ENCODE measurements at places on chromosomes 7 and 10.

DNA sequence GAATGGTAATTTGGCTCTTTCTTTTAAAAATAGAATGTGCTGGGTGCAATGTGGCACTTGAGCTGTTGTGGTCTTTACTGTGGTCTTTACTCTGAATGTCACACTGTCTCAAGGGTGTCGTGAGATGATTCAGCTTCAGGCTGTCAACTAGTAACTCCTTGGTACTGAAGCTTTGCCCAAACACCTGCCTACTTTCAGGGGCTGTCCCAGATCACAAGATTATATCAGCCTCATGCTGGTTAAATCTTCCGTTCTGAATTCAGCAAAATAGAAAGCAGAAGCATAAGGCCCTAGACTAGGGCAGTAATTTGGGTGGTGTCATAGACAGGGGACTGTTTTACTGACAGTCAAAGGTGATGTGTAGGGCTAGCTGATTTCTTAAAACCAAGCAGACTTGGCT is 110.9 kb downstream of the BAMBI start:
- DNase-seq, result no peak

DNA sequence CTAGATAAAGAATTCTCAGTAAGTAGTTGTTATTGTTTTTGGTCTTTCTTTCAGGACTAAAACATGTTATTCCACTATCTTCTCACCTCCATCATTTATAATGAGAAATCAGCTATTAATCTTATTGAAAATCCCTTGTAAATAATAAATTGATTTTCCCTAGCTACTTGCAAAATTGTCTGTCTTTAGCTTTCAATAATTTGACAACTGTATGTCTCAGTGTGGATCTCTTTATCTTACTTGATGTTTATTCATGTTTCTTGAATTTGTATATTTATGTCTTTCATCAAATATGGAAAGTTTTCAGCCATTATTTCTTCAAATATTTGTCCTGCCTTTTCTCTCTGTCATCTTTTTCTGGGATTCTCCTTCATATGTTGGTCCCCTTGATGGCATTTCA is 117.1 kb upstream of the ANTXRL start:
- no peak for DNase-seq

GRCh38 chr7:6621195-6622133 is 6.1 kb downstream of the ZNF853 start:
- DNase-seq, result no peak

DNA sequence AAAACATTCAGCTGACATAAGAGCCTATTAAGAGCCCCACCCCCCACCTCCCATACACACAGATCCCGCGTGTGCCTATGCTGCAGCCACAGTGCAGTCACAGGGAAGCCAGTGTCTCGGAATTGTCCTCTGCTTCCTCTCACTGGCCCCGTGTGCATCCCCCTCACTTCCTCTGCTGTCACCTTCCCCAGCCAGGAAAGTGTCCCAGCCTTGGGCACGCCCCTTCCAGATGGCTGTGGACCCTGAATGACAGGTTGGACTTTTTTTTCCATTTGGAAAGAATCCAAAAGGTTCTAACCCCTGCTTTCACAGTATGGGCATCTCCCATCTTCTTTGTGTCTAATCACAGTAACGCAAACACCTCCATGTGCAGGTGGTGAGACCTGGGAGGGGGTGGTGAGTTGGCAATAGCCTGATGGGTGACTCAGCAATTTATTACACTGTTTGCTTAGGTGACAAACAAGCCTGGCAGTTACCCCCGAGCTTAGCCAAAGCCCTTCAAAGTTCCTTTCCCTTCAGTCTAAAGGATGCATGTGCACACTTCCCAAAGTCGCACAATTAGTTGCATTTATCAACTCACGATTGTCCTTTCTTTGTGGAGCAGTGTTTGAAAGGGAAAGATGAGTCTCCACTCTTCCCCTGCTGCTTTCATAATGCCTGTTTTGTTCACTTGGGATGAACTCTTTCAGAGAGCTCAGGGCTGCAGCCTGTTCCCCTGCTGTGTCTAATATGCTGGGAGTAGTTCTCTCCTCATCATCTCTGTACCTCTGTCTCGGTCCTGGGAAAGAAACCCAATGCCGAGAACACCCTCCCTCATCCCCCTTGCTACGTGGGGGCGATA is 67.5 kb upstream of the EFCAB10 start:
- no peak for DNase-seq

DNA sequence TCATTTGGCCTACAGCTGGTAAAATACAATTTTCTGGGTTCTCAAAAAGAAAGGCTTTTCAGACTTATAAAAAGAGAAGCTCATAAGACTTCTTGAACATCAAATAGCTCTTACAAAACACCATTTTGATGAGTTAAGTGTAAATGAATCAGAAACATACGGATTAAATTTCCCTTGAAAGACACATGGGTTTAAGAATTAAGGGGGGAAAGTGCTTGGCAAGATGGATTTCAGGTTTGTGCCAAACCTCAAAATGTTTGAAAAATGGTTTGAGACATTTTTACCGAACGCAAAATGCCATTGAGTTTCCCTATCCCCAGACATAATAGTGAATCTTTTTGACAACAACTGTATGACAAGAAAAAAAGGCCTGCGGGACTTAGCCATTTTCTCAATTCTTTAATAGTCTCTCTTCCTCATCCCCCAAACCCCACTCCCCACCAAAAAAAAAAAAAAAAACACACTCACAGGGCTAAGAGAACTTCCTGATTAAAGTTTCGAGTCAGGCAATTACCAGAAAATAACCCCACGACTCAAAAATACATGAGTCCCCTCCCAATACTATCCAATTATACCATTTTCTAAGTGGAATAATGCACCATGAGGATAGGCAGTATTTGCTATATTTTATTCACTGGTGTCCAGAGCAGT is 260.1 kb downstream of the TRIL start:
- no peak for DNase-seq

DNA sequence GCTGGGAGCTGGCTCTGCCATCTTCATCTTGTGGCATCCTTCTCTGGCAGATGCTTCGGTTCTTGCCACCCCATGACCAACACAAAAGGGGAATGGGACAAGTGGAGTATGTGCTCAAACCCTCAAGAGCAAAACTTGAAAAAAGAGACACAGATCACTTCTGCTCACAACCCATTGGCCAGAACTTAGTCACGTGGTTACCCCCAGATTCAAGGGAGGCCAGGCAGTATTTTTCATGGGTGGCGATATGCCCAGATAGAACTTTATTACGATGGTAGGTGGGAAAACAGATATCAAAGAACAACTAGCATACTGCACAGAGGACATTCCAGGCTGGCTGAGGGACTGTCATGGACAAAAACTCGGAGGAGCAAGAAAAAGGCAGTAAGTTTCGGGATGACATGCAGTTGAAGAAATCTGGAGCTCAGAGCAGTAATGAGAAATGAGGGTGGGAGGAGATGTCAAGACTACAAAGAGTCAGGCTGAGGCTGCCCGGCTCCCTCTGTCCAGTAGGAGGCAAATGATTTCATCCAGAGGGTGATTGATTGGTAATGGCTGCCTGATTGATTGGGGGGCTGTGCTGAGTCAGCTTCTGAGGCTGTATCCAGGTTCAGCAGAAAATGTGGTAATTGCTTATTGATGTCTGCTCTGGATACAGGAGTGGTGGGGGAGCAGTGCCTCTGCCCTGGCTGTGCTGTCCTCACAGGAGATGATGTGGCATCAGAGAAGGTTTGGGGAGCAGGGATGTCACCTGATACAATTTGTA is 25.3 kb downstream of the COL13A1 start:
- DNase-seq, result no peak

GRCh38 chr10:35328404-35329037 is 7.8 kb upstream of the CCNY start:
- DNase-seq, result no peak

- no peak for DNase-seq
These were observed 31.3 kb downstream of the CACUL1 start for GRCh38 chr10:118723466-118723865.

DNA sequence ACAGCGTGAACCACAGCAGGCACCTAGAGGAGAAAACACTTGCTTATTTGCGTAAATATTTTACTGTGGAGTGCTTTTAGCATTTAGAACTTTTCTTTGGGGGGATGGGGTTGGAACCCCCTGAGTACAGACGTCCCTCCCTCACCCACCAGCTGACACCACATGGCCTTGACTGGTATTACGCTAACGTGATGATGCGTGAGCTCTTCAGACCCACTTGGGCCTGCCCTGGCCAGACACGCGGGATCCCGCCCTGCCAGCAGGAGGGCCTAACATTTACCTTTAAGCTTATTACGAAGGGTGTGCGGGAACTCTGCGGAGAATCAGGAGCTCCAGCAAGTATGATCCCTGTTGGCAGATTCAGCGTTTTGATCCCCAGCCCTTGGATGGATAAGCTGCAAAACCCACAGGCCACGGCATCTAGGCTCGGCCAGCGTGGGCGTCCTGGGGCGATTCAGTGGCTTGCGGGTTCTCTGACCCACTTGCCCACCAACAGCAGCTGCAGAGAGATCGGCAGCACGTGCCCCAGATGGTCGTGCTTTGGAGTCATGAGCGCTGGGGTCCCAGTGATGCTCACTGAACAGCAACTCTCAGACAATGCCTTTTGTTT is 545.5 kb upstream of the FOXK1 start:
- no peak for DNase-seq

GRCh38 chr10:73627300-73627699 is 14.0 kb downstream of the MYOZ1 start:
- no peak for DNase-seq

- DNase-seq, result no peak
These were observed 79.3 kb downstream of the INSYN2A start for GRCh38 chr10:127117125-127117524.

- DNase-seq, result no peak
These were observed 7.3 kb downstream of the NPY start for GRCh38 chr7:24291271-24291670.

DNA sequence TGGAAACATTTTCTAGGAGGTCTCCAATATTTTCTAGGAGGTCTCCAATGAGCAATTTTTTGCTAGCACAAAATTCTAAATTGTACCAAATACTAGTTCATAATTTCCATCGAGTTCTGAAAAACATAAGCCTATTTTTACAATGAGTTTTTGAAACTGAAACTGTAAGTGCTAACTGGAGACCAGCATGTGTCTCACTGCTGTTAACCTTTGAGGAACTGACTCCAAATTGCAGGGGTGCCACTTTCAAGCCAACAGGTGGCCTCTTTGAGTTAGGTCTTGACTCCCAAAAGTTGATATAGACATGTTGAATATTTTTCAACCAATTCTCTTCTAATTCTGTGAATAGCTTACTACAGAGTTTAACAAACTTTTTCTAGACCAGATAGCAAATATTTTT is 58.8 kb downstream of the CAV1 start:
- no peak for DNase-seq

DNA sequence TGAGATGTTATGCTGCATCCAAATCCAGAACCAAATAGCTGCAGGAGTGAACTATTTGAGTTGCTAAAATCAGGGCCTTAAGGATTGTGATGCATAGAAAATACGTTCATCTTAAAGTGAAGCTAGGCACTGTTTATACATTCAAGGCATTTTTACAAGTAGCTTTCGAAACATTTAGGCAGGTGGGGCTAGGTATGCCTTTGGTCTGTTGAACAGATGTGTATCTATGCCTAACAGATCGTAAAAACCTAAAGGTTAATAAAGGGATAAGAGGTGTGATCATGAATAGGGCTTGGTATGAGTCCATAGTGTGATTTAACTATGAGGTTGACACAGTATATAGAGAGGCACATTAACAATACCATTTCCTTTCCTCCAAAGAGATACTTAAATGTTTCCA is 262.5 kb downstream of the SEMA3D start:
- DNase-seq, result no peak

GRCh38 chr10:52652431-52653262 is 119.9 kb downstream of the MBL2 start:
- no peak for DNase-seq

- no peak for DNase-seq
These were observed 85.9 kb upstream of the PLXDC2 start for GRCh38 chr10:19730167-19730906.

GRCh38 chr10:59595593-59595992 is 114.1 kb downstream of the SLC16A9 start:
- DNase-seq, result no peak

GRCh38 chr10:122301055-122301810 is 30.1 kb downstream of the BTBD16 start:
- DNase-seq, result no peak

GRCh38 chr7:107150375-107151073 is 18.3 kb upstream of the HBP1 start:
- DNase-seq, result peak; percentile 49

GRCh38 chr10:79132681-79133381 is 64.1 kb downstream of the ZMIZ1 start:
- no peak for DNase-seq

DNA sequence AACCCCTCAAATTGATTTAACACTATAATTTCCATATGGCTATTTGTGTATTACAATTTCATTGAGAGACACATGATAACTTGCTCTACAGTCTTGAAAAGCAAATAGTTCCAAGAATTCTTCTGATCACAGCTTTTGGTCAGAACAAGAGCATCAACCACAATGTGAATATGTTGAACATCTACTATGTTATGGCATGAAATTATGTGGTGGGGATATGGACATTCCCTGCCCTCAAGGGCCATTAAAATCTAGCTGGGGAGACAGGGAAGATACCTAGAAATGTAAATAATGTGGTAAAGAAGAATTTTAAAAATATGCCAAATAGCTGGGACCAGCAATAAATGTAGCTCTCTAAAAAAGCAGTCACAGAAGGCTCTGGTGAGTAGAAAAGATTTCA is 262.2 kb downstream of the FZD1 start:
- no peak for DNase-seq

DNA sequence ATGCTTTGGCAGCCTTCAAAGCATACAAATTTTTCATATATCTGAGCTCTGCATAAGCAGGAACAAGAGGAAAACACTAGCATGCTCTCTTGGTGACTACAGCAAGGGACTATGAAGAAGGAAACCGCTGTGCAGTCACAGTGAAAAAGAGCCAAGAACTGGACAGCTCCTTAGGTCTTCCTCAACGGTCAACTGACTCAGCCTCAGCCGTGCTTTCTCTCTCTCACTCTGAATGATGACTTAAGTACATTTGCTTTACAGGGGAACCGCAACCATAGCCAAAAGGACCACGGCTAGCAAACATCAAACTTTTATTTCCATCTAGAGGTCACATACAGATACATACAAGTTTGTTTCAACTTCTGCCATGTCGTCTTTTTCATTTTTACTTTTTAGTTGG is 69.9 kb downstream of the HYCC1 start:
- DNase-seq, result no peak

DNA sequence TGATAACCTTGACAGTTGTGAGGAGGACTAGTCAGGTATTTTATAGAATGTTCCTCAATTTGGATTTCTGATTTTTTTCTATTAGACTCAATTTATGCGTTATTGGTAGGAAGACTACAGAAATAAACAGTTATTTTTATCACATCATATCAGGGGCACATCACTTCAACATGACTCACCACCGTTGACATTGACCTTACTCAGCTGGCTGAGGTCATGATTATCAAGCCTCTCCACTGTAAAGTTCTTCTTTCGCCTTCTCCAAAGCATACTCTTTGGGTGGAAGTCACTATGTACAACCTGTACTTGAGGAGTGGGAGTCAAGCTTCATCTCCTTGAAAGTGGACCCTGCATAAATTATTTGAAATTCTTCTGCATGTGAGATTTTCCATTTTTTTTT is 194.3 kb upstream of the IGFBP3 start:
- no peak for DNase-seq

- no peak for DNase-seq
These were observed 1.5 kb downstream of the PCOLCE start for GRCh38 chr7:100603726-100604027.

All from activated CD4-positive, CD25-positive, alpha-beta regulatory T cell (primary cell).